NCI-H1092 treated with DMSO at 0.1 percent for 48 hours (cell line): ENCODE measurements at places on chromosomes 16 and 17.

- no peak for DNase-seq
Measured at GRCh38 chr17:58315281-58315711, 13.3 kb downstream of the TSPOAP1 start.

- no peak for DNase-seq
Measured at GRCh38 chr16:23119570-23119969, 29.7 kb downstream of the USP31 start.

DNA sequence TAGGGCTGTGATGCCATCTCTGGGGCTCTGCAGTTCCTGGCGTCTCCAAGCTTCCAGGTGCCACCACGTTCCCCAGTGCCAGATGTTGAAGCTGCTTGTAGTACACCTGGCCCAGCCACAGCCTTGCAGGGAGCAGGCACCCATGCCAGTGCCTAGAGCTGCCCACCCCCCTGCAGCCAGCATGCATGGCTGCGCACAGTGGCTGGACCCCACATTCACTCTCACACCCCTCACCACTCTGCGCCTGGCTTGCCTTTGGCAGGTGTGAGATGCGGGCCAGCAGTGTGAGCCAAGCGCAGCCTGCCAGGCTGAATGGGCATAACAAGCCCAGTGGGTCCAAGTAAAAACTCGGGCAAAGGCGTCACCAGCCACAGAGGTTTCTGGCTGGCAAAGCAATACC, 75.4 kb upstream of the CHMP6 start:
- DNase-seq = no peak

DNA sequence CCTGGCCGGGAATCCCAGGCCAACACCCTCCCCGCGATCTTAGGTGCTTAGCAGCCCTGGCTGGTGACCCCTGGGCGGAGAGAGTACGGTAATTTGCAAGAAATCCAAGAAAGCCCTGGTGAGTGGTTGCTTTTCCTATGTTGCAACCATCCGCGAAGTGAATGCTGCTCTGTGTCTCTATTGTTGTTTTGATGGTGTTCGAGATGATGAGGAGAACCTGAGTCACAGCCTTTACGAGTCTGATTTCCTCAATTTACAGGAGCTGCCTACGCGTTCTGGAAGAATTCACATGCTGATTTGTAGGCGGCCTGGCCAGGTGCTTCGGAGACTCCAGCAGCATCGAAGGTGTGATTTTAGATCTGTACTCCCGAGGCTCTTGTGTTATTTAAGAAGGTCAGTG, 63.3 kb downstream of the TMEM235 start:
- DNase-seq = no peak

GRCh38 chr17:67109111-67109510, 64.8 kb downstream of the CACNG1 start:
- no peak for DNase-seq

DNA sequence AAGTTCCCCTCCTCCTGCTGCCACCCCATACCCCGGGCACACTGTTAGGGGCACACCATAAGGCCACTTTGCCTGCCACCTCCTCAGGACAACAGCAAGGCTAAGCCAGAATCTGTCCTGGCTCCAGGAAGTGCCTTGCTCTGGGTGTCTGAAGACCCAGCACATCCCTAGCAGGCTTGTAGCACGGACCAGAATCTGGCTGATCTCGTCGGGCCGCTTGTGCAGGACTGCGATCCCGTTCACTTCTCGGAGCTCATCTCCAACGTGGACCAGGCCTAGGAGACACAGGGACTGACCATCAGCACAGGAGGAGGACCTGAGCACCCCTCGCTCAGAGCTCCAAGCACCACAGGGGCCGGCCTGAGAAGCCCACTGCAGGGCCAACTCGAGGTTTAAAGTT, 7.4 kb downstream of the MPP3 start:
- no peak for DNase-seq

DNA sequence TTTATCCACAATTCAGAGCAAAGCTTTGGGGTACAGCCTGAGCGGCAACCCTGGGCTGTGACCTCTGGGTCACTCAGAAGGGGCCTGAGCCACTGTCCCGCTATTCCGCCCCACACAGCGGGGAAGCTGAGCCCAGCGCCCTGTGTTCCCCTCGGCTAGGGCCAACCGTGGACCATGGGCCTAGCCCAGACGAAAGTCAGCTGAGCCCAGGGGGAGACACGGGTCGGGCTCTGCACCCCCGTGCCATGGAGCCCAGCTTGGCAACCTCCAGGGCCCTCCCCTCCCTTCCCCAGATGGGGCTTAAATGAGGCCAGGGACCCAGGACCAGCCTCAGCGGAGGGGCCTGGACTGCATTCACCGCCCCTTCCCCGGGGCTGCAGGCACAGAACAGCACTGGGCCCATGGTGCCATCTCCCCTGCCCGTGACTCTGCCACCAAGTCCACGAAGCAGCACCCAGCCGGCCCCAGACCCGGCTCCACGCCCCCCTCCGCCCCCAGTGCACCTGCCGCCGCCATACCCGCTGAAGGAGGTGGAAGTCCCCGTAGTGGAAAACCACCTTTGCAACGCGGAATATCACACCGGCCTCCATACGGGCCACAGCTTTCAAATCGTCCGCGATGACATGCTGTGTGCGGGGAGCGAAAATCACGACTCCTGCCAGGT, 1.8 kb downstream of the TPSD1 start:
- no peak for DNase-seq

DNA sequence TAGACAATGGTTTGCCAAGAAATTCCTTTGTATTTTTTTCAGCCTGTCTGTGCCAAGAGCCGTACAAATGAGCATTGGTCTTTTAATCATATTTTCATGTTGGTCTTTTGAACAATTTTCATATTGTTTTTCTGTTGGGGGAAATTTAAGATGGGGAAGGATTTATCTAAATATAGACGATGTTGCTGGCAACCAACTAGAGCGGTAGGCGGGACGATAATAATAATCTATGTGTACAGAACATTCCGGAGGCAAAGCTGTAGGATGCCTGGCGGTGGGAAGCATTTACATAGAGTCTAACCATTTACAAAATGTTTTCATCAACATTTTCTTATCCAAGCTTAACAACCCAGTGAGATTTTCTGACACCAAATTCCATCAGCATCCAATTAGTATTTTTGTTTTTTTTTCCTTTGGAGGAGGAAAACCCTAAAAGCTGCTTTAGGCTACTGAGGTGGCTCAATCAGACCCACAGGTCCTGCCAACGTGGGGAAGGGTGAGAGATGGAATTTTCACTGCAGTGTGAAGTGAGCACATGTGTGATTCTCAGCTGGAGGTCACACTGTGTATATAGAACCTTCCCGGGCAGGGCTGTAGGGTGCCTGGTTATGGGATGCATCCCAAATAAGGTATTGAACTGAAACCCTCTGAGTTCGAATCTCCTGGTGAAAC, 11.7 kb upstream of the SEC14L1 start:
- DNase-seq = no peak

GRCh38 chr16:19180741-19181140, 12.7 kb downstream of the SYT17 start:
- DNase-seq = no peak

- no peak for DNase-seq
Measured at GRCh38 chr17:12664894-12665262, 812 bp upstream of the MYOCD start.

DNA sequence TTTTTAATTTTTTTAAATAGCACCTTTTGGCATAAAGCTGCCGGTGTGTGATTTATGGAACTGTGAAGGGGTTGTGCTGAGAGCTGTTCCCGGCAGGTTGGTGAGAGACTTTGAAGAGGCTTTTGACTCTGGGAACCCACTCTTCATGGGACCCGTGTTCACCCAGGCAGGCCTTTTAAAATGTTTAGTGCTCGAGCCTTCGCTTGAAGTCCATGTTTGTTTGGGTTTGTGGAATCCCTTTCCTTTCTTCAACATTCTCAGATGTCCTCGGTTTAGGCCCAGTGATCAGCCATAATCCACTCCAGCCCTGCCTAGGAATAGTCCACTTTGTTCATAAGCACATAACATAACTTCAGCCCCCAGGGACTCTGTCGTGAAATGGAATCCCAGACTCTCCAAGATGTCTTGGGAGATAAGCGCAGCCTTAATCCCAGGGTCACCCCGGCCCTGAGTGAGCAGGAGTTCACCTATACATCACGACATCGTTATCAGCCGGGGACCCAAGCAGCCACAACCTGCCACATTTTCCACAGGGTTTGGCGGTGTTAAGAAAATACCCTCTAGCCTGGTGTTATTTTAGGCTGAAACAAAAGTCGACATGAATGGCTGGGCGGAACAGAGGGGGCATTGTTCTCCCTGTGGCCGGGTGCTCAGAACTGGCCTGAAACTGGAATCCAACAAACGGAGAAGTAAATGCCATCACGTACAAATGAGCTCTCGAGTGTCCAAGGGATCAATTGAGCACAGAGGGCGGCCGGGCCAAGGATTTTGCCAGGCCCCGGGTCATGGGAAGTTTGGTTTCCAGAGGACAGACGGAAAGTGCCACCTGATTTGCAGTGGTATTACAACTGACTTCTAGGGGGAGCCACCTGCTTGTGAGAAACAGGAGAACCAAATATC, 145.7 kb upstream of the IRX3 start:
- no peak for DNase-seq

- DNase-seq = no peak
Measured at GRCh38 chr17:55606488-55606815, 95.2 kb upstream of the SMIM36 start.

DNA sequence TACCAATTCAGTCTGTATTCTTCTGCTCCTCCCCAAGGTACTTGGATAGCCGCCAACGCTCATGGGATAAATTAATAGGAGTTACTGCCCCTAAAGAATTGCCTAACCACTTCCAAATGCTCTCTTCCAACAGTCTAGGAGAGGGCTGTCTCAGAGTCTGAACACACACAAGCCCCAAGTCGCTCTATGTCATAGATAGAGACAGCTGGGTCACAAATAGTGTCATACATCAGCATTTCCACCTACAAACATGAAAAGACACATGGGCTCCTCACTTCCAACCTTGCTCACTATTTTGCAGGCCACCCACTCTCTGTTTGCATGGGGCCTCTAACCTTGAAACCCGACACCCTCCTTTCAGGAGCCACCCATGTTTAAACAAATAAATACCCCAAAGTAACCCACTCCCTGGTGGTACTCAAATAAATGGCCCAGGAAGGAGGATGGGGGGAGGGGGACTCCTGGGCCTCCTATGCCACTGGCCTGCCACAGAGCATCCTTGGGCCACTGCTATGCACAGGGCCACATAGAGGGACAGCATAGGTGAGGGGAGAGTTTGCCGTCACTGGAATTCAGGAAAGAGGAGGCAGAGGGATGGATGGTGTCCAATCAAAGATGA, 265.9 kb downstream of the SOX9 start:
- peak; percentile 82 for DNase-seq

DNA sequence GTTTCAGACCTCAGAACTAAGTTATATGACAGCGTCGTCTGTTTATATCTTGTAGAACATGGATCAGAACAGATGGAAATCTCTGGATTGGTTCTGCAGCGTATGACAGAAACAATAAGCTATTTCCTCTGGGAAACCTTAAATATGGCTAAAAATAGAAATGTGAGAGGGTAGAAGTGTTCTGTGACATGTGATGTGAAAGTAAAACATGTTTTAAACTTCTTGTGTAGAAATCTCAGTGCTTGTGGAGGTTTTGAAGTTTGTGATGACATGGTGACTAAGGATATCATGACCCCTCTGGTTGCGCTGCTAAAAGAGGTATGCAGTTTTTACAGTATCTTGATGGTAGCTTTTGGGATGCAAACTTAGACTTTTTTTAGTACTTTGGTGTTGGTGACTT, 2.8 kb downstream of the HEATR3 start:
- no peak for DNase-seq

DNA sequence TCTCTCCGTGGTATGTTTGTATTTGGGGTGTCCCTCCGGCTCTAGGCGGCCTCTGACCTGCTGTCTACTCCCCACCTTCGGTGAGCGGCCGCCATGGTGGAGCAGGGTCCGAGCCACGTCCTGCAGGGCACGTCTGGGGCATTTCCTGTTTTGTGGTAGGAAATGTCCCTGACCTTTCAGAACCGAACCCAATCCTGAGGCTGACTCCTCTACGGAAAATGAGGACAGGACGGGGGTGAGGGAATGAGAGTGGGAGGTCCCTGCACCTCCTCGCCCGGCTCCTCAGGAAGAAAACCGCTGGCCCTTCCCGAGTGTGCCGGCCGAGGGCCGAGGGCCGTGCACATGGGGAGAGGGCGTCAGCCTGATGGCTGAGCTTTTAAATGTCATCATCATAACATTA, 45.8 kb downstream of the WDR45B start:
- DNase-seq = no peak

DNA sequence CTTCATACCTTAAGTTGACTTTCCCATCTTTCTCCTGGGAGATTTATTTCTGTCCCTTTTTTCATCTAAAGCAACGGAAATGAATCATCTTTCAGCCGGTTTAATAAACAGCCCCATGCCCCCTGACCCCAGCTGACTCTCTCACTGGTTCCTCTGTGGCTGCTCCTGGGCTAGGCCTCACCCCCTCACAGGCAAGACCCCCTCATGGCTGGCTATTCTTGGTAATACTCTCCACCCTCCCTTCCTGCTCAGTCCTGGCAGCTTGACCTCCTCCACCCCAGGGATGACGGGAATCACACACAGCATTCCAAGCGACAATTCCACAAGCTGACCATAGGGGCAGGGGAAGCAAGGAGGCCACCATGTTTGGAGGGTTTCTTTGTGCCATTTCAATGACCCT, 1.5 kb upstream of the ADAP2 start:
- no peak for DNase-seq

DNA sequence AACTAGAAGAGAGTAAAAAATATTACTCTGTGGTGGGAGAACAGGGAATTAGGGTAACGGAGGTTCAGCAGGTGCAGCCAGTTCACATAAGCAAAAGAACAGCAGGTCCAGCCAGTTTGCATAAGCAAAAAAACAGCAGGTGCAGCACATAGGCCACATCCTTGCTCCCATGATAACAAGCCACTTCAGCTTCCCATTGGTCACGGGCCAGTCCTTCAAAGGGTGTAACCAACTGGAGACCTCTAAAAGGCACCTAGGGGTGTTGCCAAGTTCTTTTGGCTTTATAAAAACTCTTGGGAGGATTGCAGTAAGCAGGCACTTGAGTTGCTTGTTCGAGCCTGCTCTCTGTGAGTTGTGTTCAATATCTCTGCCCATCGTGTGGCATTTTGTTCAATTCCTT, 488.1 kb downstream of the XYLT1 start:
- no peak for DNase-seq

DNA sequence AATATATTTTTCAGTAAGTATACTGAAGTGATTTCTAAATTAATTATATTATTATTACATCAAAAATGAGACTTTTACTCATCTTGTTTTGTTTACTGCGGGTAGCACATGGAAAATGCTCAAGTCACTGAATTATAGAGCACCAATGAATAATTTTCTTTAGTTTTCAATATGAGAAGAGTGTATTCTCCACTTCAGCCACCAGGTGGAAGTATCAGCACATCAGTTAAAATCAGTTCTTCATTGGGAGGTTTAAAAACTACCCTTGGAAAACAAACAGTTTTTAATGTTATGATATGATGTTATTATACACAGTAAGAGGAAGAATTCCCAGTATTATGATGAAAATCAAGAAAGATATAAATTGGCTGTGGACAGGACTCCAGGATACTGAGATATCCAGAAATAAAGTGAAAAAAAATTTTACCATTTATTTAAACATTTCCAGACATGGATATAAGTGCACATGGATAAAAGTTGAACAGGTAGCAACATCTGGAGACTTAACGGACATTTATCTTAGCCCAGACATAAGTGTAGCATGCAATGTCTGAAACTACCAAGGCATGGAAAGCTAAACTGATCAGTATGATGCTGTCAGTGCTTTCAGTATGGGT, 467.3 kb downstream of the KCNJ2 start:
- peak; percentile 62 for DNase-seq

- no peak for DNase-seq
Measured at GRCh38 chr17:14630621-14631020, 329.7 kb downstream of the HS3ST3B1 start.
